Activated T-helper 1 cell treated with anti-CD3 and anti-CD28 coated beads, Interleukin-12 subunit alpha, Interleukin-12 subunit beta, Interleukin-2, Interleukin-4 antibody, amounts not matched to agents 30 ng/mL and 10 ng/mL and 1 ng/mL, durations not matched to agents 14 hours and 24 hours and 36 hours (primary cell): ENCODE measurements at places on chromosomes 1 and 21. TPM values are rescaled to one million over a fixed set of nuclear protein-coding genes. Genes with fewer than 3 reads are reported as not detected.

FCRLB gene
- total RNA-seq: not detected in 2 replicates

DNA sequence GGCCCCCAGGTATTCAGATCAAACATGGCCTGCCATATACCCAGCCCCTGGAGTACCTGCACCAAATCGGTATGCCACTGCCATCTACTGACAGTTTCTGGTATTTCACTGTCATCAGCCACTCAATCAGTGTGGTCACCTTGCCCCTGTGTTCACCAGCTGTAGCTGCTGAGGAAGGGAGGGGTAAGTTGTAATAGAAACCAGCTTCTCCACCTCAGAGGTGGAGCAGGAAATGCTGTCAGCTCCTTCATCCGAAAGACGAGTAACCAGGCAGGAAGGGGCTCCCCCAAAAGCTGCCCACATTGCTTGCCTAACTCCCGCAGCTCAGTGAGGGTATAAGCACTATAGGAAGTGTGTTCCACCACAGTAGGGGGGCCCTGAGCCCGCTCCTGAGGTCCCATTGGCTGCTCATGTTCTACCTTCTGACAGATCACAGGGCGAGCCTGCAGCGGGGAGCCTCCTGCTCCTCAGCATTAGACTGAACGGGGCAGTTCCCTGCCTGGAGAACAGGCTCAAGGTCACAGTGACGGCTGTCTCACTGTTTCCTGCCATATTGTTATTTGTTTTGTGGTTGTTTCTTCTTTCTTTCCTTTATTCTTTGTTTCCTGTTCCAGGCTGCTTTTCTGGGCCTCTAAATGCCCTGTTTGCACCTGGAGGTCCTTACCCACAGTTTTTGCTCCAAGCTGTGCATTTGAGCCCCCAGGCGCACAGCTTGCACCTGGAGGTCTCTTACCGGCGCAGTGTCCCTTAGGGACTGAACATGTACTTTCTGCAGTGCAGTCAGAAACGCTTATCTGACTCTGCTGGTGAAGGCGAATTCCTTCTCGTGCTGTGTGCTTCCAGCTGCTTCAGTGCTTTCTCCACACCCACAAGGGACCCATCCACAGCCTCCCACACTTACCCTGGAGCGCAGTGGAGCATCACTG lies 1638.3 kb downstream of the MRPL39 start:
- H3K4me1 ChIP-seq: peaks cover 27% of the 10 kb centered on the region
- H3K36me3 ChIP-seq: no peaks in the 10 kb centered on the region
- peak; percentile 81 for DNase-seq

- peaks cover 40% of the 10 kb centered on the region for H3K4me1 ChIP-seq
- H3K36me3 ChIP-seq: peaks cover 37% of the 10 kb centered on the region
- no peak for DNase-seq
- no peaks in the 10 kb centered on the region for H3K27me3 ChIP-seq
Observed at GRCh38 chr21:46561445-46562090, 43.3 kb downstream of the S100B start.

GRCh38 chr1:234106032-234106431 lies 201.6 kb downstream of the SLC35F3 start:
- H3K27me3 ChIP-seq: peaks cover 30% of the 10 kb centered on the region
- H3K36me3 ChIP-seq: no peaks in the 10 kb centered on the region
- H3K4me1 ChIP-seq: no peaks in the 10 kb centered on the region
- no peak for DNase-seq

- H3K27ac ChIP-seq: no peak overlapping the region
- DNase-seq: no peak
- H3K4me3 ChIP-seq: no peak overlapping the region
- H3K4me1 ChIP-seq: no peaks in the 10 kb centered on the region
- peaks cover 27% of the 10 kb centered on the region for H3K27me3 ChIP-seq
Observed at GRCh38 chr1:175148068-175148467, 44.5 kb downstream of the KIAA0040 start.

DNA sequence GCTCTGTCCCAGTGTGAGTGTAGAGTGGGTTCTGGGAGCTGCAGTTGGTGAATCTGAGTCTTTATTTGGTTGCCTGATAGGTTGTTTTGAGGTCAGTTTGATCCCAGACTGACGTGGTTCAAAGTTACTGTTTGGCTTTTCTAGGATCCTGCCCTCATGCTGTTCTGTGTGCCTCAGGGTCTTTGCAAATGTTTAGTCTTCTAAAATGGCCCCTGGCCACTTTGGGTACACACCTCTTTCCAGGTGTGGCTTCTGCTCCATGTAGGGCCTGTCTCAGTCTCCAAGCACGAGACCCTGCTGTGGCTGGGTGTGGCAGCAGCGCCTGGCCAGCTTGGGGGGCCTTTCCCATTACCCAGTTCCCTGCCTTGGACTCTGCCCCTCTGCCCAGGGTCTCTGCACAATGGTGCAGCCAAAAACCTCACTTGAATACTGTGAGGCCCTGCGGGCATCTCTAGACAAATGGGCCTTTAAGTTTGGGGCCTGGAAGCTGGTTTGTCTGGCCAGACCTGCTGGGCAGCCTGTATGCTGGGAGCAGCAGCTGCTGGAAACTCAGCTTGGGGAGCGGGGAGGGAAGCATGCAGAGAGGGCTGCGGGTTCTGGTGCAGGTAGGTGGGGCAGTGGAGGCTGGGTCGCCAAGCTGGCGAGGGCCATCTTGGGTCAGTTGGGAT lies 5.6 kb downstream of the PTPRF start:
- peaks cover 21% of the 10 kb centered on the region for H3K27me3 ChIP-seq
- DNase-seq: no peak
- peaks cover 5% of the 10 kb centered on the region for H3K4me1 ChIP-seq
- no peak overlapping the region for H3K4me3 ChIP-seq
- peaks cover 3% of the 10 kb centered on the region for H3K36me3 ChIP-seq
- no peak overlapping the region for H3K27ac ChIP-seq

GRCh38 chr1:25695090-25695770 lies 78.6 kb downstream of the MAN1C1 start:
- no peak overlapping the region for H3K27ac ChIP-seq
- no peaks in the 10 kb centered on the region for H3K36me3 ChIP-seq
- no peak for DNase-seq
- no peak overlapping the region for H3K4me3 ChIP-seq
- H3K27me3 ChIP-seq: peaks cover 68% of the 10 kb centered on the region
- H3K4me1 ChIP-seq: peaks cover 8% of the 10 kb centered on the region

DNA sequence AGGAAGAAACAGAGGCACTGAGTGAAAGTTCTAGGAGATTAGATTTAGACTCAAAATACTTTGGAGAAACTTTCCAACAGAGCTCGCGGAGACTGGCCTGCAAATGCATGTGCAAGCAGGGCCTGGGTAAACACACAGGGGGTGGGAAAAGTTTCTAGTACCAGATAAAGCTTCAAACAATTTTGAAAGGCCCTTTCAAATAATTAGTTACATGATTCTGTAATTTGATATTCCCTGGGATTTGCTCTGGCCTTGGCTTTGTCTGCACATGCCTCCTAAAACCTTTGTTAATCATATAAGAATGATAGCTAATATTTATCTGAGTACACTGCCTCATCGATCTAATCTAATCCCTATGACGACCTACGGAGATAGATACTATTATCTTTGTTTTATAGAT lies 31.3 kb downstream of the VTCN1 start:
- DNase-seq: no peak
- no peak overlapping the region for H3K27ac ChIP-seq
- no peaks in the 10 kb centered on the region for H3K36me3 ChIP-seq
- H3K4me1 ChIP-seq: no peaks in the 10 kb centered on the region
- H3K27me3 ChIP-seq: peaks cover 1% of the 10 kb centered on the region

LIN28A gene
- total RNA-seq: not detected in 2 replicates

LAMC1 gene
- total RNA-seq: 0.44 and 0.49 TPM in 2 replicates

DNA sequence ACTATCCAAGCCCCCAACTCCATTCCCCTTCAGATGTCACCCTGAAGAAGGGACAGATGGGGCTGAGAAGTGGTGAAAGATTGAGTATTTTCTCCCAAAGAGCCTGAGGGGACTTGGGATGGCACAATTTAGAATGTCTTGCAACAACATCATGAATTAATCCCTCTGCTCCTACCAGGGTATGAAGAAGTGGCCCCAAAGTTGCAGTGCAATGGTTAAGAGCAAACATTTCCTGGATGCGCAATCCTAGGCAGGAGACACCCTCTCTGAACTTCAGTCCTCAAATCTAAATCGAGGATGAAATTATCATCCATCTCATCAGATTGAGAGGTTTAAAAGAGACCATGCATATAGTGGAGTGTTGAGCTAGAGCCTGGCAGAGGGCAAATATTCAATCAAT lies 28.6 kb upstream of the CITED4 start:
- peaks cover 2% of the 10 kb centered on the region for H3K36me3 ChIP-seq
- peaks cover 27% of the 10 kb centered on the region for H3K27me3 ChIP-seq
- no peak for DNase-seq
- no peak overlapping the region for H3K4me3 ChIP-seq
- no peak overlapping the region for H3K27ac ChIP-seq

CFAP141 gene
- total RNA-seq: not detected in 2 replicates

DNA sequence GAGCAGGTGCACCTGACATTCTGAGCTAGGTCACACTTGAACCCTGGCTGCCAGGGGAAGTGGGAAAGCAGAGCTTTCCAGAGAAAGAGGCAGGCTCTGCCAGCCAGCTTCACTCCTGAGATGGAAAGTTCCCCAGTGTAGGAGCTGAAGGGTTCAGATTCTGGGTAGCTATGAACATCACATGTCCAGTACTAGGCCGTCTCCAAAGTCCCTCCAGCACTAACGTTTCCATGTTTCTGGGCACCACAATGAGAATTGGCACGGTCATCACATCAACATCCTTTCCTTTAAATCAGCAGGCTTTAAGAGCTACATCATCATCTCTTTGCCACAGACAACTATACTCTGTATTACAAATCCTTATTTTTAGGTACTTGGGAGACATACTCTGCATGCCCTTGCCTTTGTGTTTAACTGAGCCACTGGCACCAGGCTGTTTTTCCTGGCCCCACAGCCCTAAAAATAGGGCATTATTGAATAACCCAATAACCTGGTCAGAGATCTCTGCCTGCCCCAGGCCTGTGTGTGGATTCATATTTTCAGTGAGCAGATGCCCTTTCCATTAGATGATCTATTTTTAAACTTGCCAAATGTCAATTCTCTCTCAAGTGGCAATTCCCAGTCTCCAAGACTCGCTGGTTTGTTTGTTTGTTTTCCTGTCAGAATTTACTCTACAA lies 35.4 kb upstream of the USP24 start:
- no peak for DNase-seq
- H3K4me3 ChIP-seq: no peak overlapping the region
- no peaks in the 10 kb centered on the region for H3K36me3 ChIP-seq
- H3K27ac ChIP-seq: no peak overlapping the region

- H3K36me3 ChIP-seq: no peaks in the 10 kb centered on the region
- H3K4me1 ChIP-seq: no peaks in the 10 kb centered on the region
- no peak overlapping the region for H3K27ac ChIP-seq
- no peak overlapping the region for H3K4me3 ChIP-seq
- no peaks in the 10 kb centered on the region for H3K27me3 ChIP-seq
Observed at GRCh38 chr1:101745551-101746270, 251.0 kb downstream of the OLFM3 start.

DNA sequence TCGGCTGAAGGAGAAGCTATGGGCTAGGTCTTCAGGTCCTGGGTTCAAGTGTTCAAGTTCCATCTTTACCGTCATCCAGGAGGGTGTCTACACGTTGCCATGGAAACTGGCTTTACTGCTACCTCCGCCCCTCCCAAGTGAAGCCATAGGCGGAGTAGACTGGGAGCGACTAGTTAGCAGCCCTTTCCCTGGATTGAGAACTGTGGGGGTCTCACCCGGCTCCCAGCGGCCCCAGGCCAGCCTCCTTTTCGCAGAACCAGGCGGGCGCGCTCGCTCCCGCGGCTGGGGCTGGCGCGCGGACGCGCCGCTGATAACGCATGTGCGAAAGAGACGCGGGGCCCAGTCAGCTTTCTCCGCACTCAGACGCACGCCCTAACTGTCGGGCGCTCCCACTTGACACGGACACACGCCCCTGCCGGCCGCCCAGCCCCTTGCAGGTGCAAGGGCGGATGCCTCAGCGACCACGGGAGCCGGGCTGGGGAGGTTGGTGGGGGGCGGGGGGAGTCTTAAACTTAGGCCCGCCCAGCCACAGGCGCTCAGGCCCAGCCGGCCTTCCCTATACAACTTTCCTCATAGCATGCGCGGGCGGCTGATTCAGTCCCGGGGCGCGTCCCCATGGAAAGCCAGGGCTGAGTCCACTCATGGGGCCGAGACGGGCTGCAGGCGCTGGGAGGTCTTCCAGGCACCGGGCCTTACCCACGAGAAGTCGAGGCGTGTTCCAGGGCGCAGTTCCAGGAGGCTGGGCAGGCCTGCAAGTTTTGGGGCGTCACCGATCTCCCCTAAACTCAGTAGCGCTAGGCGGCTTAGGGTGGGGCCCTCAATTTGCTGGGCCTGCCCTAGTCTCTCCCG lies 7.4 kb downstream of the EFNA4 start:
- peaks cover 2% of the 10 kb centered on the region for H3K27me3 ChIP-seq
- H3K27ac ChIP-seq: no peak overlapping the region
- peaks cover 20% of the 10 kb centered on the region for H3K4me1 ChIP-seq

DNA sequence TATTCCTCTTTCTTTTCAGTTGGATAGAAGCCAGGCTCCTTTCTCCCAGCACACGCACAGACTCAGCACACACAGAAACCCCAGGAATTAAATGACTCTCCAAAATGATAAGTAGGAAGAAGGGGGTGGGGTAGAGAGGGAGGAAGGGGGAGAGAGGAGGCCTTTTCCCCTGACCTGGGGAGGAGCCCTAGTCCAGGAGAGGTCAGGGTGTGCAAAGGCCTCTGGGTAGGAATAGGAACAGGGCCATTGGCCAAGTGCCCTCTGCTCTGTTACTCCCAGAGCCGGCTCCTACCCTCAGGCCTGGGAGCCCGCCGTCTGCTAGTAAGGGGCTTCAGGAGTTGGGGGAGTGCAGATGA lies 35.6 kb upstream of the PUM1 start:
- no peak for DNase-seq
- H3K4me3 ChIP-seq: no peak overlapping the region
- H3K27me3 ChIP-seq: peaks cover 3% of the 10 kb centered on the region
- H3K4me1 ChIP-seq: no peaks in the 10 kb centered on the region
- H3K27ac ChIP-seq: no peak overlapping the region
